ENCODE measurements at places on chromosomes 6 and 20.

DNA sequence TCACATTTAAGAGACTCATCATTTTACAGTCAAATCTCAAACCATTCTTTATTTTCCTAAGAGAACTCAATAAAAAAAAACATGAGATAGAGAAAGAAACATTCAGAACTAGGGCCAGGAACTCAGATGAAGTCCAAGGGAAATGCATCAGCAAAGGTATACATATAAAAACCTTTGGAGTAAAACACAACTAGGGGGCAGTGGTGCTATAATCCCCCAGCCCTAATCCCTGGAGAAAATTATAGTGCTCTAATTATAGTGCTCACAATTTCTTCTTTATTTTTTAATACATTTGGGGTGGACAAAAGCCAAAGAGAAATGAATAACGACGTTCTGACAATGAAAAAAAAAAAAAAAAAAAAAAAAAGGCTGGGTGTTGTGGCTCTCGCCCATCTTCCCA lies 100.6 kb upstream of the EMILIN3 start:
- peak; percentile 9 for DNase-seq

DNA sequence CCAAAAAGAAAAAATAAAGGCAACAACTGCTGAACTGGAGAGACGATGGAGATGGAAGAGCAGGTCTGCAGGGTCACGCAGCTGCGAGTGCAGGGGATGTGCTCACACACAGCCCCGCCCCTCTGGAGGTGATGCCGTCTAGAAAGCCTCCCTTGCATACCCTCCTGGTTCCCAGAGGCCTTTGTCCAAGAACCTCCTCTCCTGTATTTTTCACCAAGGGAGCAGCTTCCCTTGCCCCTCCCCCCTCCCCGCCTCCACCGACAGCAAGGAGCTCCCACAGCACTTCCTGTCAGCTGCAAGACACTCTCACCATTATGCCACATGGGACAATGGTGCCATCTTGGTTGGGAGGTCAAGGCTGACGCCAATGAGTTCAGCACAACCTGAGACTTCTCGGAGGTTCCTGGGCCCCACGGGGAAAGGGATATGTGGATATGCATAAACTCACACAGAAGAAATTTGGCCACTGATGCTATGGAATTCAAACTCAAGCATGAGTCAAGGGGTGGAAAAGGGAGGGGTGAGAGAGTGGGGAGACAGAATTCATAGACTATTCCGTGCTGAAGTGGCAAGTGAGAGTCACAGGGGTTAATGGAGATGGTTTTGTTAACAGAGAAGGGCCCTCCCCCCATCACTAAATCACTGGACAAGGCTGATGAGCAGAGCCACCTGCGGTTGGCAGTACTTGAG lies 132.9 kb downstream of the SCML4 start:
- DNase-seq = no peak

DNA sequence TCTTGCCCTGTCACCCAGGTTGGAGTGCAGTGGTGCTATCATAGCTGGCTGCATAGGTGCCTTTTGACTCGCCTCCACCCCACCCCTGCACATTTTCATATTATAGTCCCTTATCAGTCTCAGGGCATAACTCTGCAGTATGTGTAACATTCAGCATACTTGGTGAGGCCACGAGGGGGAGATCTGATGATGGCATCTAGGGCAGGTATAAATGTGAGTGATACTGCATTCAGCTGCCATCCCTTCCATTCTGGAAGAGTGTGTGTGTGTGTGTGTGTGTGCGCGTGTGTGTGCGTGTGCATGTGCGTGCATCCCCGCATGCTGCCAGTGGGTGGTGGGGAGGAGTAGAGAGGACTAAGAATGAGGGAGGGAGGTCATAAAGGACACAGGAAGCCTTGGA lies 81.4 kb downstream of the JARID2 start:
- no peak for DNase-seq

GRCh38 chr20:33372993-33373441 lies 28.3 kb downstream of the CDK5RAP1 start:
- DNase-seq = no peak

DNA sequence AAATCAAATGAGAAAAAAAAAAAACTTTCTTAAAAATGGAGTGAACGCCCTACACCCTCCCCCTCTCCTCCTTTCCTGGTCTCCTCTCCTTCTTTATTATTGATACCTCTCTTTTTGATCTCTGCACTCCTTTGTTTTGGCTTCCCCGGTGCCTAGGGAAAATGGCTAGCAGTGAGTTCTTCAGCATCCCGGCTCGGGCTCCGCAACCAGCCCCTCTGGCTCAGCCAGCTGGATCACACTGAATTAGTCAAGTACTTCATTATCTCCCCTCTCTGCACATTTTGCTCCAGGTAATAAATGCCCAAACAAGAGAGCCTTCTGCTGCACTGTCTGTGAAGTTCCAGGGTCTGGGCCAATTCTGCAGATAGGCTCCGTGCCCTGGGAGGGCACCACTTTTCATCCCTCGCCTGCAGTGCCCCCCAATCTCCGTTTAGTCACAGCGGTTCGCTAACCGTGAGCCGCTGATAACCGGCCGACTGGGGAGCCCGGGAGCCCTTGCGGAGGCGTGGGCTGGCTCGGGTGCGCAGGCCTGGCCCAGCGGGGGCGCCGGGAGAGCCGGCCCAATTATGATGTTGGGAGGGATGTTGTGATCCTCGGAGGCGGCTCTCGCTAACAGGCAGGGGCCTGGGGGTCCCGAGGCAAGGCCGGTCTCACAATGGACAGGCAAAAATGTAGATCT lies 301.9 kb downstream of the TFAP2A start:
- no peak for DNase-seq

GRCh38 chr6:136307351-136307750 lies 17.7 kb upstream of the BCLAF1 start:
- DNase-seq = no peak

DNA sequence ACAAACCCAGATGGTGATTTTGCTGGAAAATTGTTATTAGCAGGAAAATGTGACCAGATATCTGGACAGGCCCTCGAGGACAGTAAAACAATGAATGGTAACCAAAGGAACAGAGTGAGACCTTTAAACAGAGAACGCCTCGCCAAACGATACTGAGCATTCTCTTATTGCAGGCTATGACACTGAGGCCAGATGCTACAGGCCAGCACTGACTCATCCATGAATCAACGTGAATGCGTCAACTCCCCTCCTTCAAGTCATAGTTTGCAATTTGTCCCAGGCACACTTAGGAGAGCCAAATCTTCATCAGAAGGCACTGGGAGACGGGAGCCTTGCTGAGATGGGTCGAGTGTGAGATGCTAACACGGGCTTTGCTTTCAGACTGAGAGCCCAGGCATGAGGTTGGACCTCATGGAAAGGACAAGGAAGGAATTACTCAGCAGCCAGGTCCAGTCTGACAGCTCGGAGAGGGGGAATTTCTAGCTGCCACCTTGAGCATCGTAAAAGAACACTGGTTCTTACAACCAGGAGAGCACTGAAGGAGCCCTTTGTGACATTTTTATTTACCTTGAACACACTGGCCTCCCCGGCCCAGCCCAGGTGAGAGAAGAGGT lies 60.7 kb downstream of the BMP7 start:
- DNase-seq = no peak

DNA sequence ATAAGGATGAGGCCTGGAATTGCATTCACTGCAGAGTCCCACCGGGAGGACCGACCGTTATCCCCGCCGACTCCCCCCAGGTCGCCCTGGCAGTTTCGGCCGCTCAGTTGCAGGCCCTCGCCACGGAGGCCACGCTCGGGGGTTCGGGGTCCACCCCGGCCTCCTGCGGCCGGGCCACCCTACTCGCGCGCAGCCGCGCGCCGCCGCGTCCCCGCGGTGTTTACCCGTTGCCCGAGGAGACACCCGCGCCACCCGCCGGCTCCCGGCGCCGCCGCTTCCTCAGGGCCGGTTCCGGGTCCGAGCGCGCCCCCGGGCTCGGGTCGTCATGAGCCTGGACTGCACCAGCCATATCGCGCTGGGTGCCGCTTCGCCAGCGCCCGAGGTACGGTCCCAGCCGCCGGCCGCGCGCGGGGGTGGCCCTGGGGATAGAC lies at the start of gene CCDC170:
TSS of gene CCDC170 (plus strand) at position 214 of the 431 bp plus-strand sequence. CDS start at position 326, 112 bp downstream.
- DNase-seq = peak; percentile 33

GRCh38 chr6:151548201-151548600 lies 54.4 kb downstream of the CCDC170 start:
- no peak for DNase-seq

GRCh38 chr6:18985061-18985460 lies 597.9 kb downstream of the RNF144B start:
- peak; percentile 79 for DNase-seq

DNA sequence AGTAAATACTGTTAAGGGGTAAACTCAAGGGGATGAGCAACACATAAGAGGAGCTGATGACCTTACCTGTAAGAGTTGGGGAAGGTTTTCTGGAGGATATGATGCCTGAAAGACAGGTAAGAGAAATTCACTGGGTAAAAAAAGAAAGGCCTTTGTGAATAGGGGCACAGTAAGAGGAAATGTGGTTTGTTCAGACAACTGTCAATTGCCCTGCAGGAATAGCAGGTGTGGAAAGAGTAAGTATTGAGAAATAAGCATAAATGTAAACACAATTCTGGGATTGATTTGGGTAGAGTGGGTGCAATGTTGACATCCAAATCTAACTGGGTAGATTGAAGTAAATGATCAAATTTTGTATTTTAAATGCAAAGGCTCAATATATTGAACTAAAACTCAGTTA lies 670.0 kb downstream of the DHX35 start:
- no peak for DNase-seq

DNA sequence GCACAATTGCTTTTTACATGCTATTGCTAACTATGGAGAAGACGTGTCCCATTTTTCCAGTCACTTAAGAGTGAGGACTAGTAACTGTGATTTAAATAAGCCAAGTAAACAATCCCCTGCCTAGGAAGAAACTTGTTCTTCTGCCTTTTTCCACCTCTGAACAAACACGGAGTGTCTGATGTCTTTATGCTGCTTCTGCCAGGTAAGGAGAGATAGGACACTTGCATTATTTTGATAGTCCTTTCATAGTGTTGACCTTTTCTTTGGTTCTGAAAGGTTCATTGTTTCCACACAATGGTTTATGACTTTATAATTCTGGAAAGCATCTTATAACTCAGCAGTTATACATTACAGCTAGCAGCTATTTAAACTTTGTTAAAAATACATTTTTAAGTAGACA lies 8.4 kb downstream of the LRP11 start:
- DNase-seq = no peak

- DNase-seq = no peak
Measured at GRCh38 chr6:132481189-132481588, 31.7 kb downstream of the STX7 start.

- DNase-seq = no peak
Measured at GRCh38 chr20:32839982-32840285, 18.8 kb upstream of the EFCAB8 start.

DNA sequence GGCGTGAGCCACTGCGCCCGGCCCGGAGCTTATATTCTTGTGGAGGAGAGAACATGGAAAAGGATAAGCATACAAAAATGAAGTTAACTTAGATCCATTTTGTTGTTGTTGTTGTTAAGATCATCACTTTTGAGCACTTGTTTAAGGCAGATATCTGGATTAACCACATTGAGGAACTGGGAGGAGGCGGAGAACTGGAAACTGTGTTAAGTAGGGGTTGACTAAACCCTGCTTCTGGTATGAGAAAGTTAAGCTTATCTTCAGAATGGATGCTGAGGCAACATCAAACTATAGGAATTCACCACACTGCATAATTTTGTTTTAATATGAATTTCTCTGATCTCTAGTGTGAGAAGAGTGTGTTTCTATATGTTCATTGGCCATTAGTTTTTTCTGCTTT lies 57.6 kb downstream of the GCNT2 start:
- no peak for DNase-seq

DNA sequence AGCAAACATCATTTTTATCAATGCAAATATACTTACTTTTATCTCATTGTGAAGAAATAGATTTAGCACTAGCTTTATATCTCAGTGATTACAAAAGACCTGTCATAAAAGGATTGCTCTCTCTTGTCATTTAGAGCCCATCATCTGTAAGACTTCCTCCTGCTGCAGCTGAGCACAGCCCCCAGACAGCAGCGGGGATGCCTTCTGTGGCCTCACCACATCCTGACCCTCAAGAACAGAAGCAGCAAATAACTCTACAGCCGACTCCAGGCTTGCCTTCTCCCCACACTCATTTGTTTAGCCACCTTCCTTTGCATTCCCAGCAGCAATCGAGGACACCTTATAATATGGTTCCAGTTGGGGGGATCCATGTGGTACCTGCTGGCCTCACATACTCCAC lies 127.0 kb upstream of the EDN1 start:
- DNase-seq = no peak

GRCh38 chr6:89347825-89348224 lies 4.7 kb downstream of the UBE2J1 start:
- no peak for DNase-seq

DNA sequence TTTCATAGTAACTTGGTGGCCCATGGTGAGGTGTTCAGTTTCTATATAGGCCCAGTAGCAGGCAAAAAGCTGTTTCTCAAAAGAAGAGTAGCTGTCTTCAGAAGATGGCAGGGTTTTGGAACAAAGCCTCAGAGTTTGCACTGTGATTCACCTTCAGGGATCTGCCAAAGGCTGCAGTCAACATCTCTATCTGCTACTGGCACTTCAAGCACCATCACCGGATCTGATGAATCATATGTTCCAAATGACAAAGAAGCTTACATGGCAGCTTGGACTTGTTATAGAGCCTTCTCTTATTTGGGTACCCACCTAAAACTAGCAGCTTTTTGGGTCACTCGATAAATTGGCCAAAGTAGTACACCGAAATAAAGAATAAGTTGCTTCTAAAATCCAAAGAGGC lies 39.5 kb downstream of the PKIB start:
- no peak for DNase-seq

DNA sequence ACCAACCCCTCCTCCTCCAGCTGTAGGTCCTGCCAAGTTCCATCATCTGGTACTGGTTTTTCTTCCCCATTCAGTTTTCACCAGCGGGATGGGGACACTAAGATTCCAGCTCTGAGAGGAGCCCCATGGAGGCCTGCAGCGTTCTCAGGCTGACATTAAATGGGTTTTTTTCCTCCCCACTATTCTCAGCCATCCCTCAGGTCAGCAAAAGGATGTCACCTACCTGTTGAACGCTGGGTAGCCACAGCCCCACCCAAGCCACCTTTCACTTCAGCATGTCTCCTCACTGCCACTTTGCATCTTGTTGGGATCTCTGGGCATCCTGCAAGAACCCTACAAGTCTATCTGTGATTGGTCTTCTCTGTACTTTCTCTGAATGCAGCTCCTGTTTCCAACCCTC lies 6.8 kb downstream of the KCNK17 start:
- no peak for DNase-seq

- DNase-seq = no peak
Measured at GRCh38 chr20:1975291-1975690, 18.6 kb downstream of the PDYN start.

DNA sequence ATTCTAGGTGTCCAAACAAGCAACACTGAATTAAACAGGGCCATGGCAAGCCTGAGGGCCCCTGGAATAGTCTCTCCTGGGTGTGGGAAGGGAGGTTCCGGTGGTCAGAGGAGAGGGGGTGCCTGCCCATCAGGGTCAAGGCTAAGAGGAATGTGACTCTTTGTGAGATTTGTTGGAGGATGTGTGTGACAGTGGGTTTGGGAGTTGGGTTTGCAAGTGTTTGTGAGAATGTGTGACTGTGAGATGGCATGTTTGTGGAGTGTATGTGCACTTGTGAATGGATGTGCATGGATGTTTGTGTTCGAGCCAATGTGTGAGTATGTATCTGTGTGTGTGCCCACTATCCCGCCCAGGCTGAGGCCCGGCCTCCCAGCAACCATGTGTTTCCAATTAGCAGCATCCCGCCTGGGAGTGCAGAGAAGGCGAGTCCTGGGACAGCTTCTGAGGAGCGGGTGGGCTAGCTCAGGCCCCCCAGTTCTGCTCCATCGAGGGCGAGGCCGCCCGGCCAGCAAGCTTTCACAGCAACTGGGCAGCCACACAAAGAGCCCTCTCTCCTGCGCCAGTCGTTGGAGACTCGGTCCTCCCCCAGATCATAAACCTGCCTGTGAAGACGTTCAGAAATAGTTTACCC lies 12.6 kb downstream of the FOXC1 start:
- no peak for DNase-seq
